CD4-positive, alpha-beta memory T cell (primary cell): ENCODE measurements at places on chromosomes 6 and 20.

GRCh38 chr6:159444056-159444760 lies 248.8 kb downstream of the SOD2 start:
- DNase-seq: no peak

DNA sequence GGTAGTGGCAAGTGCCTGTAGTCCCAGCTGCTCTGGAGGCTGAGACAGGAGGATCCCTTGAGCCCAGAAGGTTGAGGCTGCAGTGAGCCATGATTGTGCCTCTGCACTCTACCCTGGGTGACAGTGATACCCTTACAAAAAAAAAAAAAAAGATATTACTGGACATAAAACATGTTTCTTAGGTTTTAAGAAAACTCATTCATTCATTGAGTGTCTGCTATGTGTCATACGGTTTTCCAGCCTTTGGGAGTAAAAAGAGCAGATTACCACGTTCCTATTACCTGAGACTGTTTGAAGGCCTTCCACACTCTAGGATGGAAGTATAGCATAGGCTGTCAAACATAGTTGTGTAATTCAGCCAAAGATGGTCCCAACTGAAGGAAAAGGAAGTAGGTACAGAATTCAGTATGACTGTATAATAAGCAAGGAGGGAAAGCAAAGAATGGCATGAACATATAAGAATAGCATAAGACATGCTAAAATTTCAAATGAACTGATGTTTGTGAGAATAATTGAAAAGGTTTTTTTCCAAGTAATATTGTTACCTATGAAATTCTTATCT lies 22.0 kb downstream of the STXBP5 start:
- DNase-seq: no peak

GRCh38 chr6:31945507-31946369 lies at the start of gene CFB:
CFB (plus strand) TSS chr6:31946095; CDS start chr6:31946222, 127 bp downstream.
- DNase-seq: no peak

DNA sequence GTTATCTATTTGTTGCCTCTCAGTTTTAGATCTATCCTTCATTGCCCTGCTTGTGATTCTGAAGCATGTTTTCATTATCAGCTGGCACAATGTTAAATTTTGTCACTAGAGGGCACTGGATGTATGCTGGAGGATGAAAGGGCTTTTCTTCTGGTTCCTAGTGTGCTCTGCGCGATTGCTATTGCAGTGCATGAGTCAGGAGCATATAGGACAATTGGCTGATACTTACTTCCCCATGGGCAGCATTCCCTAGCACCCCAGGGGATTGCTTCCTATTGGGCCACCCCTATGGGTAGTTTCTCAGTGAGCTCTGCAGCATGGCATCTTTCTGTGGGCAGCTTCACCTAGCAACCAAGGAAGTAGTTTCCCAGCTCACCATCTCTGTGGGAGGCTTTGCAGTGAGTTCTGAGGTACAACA lies 280.3 kb upstream of the SYNCRIP start:
- peak; percentile 5 for DNase-seq

GRCh38 chr6:2854396-2854982 lies 12.8 kb upstream of the SERPINB1 start:
- DNase-seq: no peak

DNA sequence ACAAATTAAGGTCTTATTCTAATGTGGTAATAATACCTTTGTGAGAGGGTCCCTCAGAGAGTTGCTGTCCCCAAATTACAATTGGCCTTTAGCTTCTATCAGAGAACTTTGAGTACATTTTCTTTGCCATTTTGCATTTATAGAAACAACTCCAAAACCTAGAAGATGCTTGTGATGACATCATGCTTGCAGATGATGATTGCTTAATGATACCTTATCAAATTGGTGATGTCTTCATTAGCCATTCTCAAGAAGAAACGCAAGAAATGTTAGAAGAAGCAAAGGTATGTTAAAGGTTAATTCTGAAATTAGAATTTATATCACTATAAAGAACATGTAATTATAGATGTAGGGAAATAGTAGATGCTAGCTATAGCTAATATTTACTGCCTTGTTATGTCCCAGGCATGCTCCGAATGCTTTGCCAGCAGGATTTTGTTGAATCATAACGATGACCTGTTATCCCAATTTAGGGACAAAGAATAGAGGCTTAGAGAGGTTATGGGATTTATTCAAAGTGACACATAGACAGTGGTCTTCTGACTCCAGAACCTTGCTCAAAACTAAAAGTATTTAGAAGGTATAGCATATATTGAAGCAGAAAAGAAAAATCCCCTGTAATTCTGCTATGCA lies 7.4 kb downstream of the PFDN4 start:
- no peak for DNase-seq

- DNase-seq: no peak
Observed at GRCh38 chr6:32602383-32602782, 12.7 kb upstream of the HLA-DRB1 start.

GRCh38 chr6:37628611-37629320 lies 68.9 kb downstream of the MDGA1 start:
- no peak for DNase-seq
